ENCODE measurements at places on chromosomes 11 and 22.

DNA sequence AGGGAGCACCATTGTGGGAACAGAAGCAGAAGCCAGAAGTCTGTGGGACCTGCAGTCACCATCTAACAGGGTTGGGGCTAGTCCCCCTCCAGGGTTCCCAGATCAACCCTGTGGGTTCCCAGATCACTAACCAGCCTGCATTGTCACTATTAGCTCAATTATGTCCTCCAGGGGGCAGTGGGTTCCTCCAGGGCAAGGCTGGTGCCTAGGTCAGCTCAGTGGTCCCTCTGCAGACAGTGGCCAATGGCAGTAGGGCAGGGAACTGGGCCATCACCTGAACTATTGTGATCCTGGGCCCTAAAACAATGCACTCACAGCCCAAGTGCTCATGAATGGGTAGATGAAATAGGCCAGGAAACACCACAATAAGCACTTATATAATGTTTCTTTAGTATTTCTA lies 18.8 kb upstream of the PRSS23 start:
- DNase-seq = no peak

- DNase-seq = no peak
Observed at GRCh38 chr11:105720096-105720495, 110.2 kb downstream of the GRIA4 start.

GRCh38 chr11:126879516-126879915 lies 121.1 kb downstream of the KIRREL3 start:
- DNase-seq = no peak

DNA sequence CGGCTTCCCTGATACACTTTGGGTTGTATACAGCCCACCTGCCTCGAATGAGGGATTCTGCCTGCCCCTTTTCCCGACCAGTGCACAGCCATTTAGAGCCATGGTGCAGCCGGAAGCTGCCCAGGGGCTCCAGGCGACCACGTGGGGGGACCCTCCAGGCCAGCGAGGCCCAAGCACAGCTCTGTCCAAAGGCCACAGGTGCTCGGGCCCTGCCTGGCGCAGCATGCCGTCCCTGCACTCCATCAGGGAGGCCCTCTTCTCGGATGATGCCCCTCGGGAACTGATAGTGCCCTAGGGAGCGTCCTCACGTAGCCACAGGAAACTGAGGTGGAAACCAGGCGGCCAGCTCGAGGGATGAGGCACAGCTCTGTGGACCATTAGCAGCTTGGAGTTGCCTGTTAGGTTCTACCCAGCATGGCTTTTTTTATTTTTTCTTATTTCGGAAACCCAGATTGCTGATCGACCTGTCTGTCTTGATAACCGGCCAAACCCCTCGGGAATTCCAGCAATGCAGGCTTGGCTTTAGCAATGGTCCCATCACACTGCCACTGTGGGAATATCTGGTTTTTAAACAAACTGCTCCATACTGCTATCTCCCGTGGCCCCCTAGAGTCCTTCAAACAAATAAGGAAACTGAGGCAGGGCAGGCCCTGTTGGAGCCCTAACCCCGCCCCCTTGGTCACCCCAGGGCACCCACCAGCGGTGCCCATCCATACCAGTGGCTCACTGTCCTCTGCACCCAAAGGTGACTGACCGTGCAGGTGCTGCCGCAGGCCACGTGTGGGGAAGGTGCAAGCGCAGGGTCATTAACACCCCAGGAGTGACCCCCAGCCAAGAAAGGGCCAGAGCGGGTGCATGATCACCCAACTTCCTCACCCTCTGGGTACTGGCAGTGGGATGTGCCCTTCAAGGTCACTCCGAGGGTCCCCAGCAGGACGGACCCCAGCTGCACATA lies 8.0 kb downstream of the ANO1 start:
- no peak for DNase-seq

DNA sequence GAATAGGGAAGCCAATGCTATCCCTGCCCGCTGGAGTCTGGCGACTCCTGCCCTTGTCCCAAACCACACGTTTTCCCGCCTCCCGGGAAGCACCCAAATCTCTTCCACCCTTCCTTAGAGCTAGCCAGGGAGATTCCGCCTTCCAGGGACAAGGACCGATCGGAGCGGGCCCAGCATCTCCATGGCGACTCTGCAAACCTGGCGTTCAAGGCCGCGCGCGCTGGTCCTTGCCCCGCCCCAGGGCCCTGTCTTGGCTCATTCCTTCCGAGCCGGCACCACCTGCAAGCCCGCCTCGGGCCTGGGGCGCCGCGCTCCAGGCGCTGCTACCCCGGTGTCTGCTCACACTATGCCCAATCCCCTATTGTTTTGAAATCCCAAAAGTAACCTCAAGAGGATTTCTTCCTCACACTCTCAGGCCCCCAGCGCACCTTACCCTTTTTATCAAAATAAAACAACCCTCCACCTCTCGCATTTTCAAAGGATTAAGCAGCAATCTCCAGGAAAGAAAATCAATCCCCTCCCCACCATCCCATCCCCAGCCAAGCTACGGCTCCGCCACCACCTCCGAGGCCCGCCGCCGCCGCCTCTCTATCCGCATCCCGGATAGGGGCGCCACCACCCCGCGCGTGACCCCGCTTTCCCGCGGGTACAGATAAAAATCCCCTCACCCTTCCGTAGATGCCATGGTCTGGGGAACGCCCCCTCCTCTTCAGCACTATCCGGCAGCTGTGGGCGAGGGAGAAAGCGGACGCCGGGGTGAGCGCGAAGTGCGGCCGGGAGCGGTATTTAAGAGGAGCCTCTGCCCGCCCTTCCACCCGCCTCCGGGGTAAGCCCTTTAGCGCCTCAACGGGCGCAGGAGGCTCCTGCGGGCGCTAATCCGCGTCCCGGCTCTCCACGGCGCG lies 825 bp downstream of the SLC1A2 start:
- no peak for DNase-seq

- no peak for DNase-seq
Observed at GRCh38 chr11:131402040-131402439, 31.6 kb downstream of the NTM start.

- no peak for DNase-seq
Observed at GRCh38 chr11:60972182-60973030, 926 bp downstream of the CD6 start.

DNA sequence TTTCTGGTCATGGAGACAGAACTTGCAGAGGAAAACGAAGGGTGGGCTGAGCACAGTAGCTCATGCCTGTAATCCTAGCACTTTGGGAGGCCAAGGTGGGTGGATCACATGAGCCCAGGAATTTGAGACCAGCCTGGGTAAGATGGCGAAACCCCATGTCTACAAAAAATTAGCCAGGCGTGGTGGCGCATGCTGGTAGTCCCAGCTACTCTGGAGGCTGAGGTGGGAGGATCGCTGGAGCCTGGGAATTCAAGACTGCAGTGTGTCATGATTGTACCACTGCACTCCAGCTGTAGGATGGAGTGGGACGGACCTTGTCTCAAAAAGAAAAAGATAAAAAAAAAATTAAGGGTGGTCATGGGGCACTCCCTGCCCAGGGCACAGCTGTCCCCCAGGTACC lies 5.9 kb downstream of the SERPINH1 start:
- no peak for DNase-seq

GRCh38 chr11:75598264-75598663 lies 36.2 kb downstream of the SERPINH1 start:
- no peak for DNase-seq

- no peak for DNase-seq
Observed at GRCh38 chr11:34387653-34388052, 29.8 kb upstream of the ABTB2 start.

GRCh38 chr11:64652586-64653387 lies 61.8 kb downstream of the SLC22A12 start:
- DNase-seq = peak; percentile 78

- DNase-seq = no peak
Observed at GRCh38 chr22:32466496-32466895, 2.2 kb upstream of the BPIFC start.

DNA sequence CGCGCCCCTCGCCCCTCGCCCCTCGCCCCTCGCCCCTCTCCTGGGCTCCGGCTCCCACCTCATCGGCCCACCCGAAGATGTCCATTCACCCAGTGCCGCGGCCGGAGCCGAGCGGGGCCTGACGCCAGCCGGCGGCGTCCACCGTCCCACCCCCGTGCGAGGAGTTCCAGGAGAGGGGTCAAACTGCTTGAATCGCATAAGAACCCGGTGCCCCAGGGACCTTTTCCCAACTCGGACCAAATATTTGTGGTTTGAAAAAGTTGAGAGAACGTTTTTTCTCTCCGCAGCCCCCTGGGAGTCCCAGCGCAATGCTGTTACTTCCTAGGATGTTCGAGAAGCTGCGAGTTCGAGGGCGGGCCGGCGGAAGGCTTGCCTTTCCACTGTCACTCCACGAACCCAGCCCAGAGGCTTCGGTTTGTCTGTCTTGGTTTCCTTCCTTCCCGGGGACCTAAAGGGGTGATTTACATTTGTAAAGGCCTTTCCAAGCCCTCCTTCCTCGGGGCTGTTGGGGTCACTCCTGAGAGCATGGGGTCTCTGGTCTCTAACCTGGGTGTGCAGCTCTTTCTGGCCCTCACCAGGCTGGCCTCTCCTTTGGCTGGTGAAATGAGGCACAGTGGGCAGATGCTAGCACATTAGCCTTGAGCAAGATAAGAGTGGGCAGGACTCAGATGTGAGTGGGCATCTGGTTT lies 38.0 kb downstream of the ETS1 start:
- DNase-seq = peak; percentile 21

GRCh38 chr11:19345519-19345847 lies 104.7 kb upstream of the E2F8 start:
- peak; percentile 8 for DNase-seq

- no peak for DNase-seq
Observed at GRCh38 chr11:33452836-33453624, 195.8 kb downstream of the HIPK3 start.

DNA sequence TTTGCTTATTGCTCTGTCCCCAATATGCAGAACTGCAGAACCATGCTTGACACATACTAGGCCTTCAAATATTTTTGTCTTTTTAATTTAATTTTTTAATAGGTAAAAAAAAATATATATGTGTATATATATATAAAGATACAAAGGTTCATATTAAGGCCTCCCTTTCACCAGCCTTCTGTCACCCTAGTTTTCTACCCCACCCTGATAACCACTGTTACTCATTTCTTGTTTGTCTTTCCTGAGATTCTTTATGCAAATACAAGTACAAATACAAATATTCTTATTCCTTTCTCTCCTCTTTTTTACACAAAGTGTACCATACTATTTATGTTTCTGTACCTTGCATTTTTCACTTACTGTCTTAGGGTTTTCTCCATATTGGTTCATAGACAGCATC lies 43.0 kb downstream of the UVRAG start:
- DNase-seq = no peak

- DNase-seq = peak; percentile 64
Observed at GRCh38 chr22:33921525-33922348, 1.5 kb upstream of the LARGE1 start.

DNA sequence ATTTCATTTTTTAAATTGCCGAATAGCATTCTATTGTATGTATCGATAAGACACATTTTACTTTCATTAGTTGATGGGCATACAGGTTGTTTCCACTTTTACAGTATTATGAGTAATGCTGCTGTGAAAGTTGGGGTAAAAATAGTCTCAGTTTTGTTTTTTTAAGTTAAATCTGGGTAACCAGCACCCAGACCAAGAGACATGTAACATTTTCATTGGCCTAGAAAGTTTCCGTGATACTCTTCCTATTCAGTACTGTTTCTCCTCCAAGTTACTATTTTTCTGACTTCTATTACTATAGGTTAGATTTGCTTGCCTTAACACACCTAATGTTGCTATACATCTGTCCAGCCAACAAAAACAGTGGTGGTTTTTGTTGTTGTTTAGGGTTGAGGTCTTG lies 12.3 kb downstream of the IPO7 start:
- no peak for DNase-seq
